ENCODE measurements at places on chromosomes 1 and 21.
A peak's percentile ranks its signal among the peaks of the same experiment; 100 is the strongest.

- no peak for DNase-seq
Measured at GRCh38 chr1:1470626-1471388, 758 bp upstream of the ATAD3B start.

DNA sequence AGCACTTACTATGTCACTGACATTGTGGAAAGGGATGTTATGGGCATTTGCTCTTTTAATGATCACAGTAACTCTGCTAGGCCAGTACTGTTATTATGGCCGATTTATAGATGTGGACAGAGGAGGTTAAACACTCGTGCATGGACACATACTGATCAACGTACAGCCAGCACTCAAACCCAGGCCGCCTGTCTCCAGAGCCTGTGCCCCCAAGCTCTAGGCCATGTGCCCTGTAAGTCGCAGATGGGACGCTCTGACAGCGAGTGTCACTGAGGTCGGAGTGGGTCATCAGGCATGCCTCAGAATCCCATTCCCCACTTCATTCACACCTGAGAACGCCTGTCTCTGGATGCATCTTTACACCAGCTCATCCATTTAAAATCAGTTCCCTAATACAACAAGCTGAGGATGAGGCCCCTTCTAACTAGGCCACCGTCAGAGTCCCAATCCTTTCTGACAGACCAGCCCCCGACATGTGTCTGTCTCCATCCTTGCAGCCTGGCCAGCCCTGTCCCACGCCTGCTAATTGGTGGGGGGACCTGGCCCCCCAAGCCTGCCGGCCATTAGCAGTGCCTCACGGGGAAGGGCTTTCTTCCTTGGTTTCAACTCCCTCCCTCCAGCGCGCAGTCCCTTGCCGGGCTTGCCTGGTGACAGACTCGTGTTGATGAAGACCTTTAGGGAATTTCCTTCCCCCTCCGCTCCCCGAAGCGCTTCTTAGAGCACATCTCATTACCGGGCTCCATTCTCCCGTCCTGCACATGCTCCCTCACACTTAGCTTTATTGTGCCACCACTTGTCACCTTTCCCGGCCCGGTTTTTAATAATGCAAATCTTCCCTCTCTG, 436.8 kb downstream of the KIF26B start:
- DNase-seq = no peak

- no peak for DNase-seq
Measured at GRCh38 chr21:36113647-36114428, 21.0 kb upstream of the CBR3 start.

DNA sequence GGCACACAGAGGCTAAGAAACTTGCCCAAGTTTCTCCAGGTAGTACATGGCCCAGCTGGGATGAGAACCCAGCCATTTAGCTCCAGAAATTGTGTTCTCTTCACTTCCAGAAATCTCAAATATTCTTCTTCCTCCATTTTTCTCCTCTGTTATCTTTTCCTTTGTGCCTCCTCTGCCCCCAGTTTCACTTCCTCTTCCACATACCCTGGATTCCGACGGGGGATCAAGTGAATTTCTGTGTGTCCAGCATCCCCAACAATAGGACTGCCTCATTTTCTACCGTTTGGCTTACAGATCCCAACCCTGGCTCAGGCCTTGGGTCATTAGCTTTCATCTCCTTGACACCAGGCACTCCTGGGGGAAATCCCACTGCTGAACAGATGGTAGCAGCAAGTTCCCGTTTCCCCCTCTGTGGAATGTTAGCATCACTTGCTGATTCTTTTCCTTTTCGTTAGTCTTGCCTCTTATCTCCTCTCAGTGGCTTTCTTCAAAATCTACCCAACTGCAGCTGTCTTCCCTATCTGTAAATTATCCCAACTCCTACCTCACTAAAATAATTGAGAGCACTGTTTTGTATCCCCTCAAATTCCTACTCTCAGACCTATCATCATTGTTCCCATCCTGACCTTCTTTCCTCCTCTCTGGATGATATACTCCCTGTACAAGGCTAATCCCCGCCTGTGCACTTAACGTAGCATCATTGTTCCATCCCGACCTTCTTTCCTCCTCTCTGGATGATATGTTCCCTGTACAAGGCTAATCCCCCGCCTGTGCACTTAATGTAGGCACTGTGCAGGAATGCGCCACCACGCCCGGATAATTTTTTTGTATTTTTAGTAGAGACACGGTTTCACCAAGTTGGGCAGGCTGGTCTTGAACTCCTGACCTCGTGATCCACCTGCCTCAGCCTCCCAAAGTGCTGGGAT, 36.5 kb downstream of the SCCPDH start:
- no peak for DNase-seq

DNA sequence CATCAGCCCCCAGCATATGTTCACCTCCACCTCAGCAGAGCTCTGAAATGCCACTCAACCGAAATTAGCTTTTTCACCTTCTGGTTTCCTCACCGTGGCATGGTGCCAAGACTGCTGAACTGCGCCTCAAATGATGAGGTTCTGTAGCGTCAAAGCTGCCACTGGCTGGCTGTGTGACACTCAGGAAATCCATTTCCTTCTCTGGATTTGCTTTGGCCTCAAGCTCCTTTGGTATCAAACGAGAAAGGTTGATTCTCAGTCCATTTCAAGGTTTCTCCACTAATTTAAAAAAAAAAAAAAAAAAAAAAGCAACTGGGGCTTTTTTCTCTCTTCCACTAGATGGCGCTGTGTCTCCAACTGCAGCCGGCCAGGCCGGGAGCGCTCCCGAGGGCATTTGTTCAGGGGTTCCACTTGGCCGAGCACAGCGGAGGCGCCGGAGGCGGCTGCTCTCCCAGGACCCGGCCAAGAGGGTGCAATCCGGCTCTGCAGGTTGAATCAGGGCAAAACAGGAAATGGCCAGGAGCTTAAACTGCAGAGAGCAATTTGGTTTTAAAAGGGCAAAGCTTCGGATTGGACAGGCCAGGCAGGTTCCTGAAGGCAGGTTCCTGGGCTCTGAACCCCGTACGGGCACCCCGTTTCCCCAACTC, 26.5 kb upstream of the PLA2G2C start:
- DNase-seq = peak; percentile 86

DNA sequence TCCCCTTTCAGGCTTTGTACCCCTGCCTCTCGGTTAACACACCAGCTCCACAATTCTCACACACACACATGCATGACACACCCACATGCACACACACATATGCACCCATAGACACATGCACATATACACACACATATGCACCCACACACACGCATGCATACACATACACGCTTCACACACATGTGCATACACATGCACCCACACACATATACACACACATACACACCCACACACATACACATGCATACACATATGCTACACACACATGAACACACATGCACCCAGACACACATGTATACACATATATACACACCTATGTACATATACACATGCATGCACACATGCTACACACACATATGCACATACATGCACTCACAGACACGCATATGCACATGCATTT, 61.7 kb upstream of the SLC25A33 start:
- DNase-seq = no peak

DNA sequence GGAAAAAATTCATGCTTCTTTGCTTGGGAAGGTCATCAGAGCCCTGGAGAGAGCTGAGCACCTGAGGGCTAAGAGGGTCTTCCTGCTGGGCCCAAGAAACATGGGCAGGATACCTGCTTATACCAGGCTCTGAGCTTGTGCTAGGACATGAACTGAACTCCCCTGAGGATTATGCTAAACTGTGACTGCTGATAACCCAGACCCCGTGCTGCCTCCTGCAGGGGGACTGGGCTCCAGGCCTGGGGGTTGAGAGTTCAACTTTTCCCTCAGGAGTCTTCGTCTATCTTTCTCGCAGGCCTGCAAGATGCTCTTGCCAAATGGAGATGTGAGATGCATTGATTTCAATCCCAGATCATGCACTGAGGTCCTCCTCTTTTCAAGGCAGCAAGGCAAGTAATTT, 368.5 kb downstream of the HHAT start:
- no peak for DNase-seq

GRCh38 chr1:923131-923990, at the start of gene SAMD11:
Gene SAMD11 (plus strand): TSS chr1:923923. CDS start chr1:924432, 509 bp downstream.
- no peak for DNase-seq

- DNase-seq = no peak
Measured at GRCh38 chr21:36966821-36967768, 626 bp upstream of the HLCS start.

DNA sequence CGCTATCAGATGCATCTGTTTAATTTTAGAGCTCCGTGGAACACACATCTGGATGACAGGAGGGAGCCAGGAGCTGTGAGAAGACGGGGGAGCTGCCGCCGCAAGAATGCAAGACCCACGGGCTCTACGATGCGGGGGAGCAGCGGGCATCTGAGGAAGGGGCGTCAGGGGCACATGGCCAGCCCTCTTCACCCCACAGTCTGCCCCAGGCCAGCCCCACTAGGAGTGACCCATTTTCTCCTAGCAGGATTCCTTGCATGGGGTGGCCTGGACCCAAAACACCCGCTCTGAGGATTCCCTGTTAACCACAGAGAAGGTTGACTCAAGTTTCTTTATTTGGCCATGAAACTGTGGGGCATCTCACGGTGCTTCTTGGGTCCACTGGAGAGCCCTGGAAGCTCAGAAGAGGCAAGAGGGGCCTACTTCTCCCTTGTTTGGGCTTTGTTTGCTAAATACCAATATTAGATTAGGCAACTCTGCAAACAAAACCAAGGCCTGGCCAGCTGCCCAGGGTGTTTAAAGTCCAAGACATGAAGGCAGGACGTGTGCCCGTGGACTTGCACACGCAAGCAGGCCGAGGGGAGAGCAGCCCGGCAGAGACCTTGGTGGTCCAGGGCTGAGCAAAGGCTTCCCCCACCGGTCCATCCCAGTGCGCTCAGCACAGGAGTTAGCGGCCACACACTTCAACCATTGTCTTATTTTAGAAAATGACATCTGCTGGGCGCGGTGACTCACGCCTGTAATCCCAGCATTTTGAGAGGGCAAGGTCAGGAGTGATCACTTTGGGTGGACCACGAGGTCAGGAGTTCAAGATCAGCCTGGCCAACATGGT, 89.8 kb downstream of the DHRS3 start:
- no peak for DNase-seq

- no peak for DNase-seq
Measured at GRCh38 chr1:218572050-218572449, 226.9 kb downstream of the TGFB2 start.

DNA sequence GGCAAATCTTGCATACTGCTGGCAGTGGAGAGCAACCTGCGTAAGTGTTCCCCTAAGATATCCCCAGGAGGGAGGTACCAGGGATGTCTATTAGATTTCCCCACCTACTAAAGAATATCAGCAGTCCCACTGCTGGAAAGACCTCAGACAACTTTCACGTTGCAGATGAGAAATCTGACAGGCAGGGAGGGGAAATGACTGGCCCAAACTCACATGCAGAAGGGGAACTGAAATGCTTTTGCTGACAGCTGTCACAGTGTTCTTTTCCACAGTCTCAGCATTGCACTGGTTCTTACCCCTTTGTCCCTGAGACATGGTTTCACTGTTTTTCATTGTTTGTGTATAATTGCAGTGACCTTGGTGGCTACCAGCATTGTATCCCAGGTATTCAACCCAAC, 84.8 kb upstream of the ATP1A1 start:
- DNase-seq = no peak

- DNase-seq = no peak
Measured at GRCh38 chr1:172766462-172766861, 107.6 kb downstream of the FASLG start.

DNA sequence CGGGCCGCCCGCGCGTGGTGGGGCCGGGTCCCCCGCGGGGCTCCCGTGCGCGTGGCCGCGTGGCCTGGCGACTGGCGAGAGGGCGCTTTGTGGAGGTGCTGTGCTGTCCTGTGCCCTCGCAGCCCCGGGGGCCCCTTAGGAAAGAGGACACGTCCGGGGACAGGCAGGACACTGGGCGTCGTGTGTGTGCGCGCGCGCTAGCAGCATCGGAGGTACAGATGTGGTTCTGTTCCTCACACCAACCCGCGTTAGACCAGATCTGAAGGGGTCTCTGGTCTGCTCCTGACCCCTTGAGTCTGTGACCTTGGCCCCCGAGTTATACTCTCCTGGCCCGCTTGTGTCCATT, 489 bp downstream of the ACTN2 start:
- no peak for DNase-seq

DNA sequence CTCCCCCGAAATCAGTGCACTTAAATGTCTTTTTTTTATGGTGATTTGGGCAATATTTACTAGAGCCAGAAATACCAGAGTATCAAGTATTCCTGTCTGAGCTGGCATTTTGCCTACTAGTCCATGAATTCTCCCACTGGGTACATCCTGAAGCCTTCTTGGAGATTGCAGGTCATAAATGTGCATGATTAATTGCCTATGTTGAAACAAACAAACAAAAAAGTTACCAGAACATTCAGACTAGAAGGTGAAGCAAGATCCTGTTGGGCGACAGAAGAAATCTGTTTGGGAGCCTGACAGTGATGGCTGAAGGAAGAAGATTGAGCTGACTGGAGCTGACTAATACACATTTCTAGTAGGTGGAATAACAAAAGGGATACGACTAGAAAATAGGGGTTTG, 127.4 kb upstream of the NRIP1 start:
- no peak for DNase-seq

DNA sequence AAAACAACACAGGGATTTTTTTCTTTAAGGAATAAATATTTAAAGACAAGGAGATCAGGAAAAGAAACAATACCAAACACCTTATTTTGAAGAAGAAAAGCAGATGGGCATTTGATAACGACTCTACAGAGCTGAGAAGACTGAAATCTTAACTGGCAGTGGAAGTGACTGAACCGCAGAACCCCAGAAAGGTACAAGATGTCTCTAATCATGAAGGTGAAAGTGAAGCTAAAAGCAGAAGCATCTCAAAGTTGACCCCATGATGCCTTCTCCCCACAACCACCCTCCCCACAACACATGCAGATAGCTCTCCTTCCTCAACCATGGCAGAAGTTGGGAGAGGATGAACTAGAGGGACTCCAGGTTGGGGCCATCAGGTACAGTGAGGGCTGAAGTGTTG, 129.6 kb downstream of the ZNF648 start:
- no peak for DNase-seq
